ENCODE measurements at places on chromosomes 2 and 18.

DNA sequence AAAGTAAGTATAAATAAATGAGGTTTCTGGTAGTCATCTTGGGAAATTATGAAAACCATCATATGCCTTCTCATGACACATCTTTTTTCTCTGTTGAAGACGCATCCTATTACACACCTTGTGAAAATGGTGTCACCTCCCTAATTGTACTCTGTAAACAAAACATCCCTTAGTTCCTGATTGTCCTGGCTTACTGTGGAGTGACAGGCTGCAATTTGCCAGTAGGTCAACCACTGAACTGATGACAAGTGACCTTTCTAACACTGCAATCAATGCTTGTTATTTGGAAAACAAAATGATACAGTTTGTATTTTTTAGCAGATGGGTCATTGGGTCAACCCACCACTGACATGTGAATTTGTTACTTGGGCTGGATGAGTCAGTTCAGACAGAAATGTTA lies 219.5 kb downstream of the PTPRM start:
- DNase-seq = no peak

DNA sequence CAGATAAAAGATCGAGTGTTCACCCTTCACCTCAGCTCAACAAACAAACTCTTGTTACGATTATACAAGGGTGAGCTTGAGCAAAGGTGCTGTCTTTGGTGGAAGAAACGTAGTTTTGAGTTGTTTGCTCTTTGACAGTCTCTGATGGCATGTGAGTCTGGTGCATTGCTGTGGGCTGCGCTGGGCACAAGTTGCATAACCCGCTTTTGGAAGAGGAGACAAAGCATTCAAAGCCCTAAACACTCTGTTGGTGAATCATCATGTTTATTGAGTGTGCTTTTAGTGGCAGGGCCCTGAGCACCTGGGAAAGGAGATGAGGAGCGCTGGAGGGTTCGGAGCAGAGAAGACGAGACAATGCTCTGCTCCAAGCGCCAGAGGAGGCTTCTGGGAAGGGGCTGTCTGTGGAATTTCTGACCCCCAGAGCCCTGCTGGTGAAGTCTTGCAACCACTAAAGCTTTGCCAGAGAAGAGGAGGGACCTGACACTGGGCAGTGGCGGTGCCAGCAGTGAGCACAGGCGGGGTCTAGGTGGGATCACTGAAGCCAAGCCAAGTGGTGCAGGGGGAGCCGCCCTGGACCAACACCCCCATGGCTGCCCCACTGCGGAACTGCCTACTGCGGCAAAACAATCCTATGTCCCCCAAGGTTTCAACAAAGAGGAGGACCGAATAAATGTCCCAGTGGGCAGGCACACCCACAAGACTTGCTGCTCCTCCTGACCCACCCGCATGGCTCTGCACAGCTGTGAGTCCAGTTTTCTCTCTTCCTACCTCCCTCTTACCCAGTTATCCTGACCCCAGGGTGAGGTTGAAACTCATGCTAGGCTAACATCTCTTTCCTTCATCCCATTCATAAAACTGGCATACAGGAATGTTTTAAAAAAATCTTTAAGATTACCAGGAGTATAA lies 64.0 kb downstream of the TNFRSF11A start:
- peak; percentile 15 for DNase-seq

DNA sequence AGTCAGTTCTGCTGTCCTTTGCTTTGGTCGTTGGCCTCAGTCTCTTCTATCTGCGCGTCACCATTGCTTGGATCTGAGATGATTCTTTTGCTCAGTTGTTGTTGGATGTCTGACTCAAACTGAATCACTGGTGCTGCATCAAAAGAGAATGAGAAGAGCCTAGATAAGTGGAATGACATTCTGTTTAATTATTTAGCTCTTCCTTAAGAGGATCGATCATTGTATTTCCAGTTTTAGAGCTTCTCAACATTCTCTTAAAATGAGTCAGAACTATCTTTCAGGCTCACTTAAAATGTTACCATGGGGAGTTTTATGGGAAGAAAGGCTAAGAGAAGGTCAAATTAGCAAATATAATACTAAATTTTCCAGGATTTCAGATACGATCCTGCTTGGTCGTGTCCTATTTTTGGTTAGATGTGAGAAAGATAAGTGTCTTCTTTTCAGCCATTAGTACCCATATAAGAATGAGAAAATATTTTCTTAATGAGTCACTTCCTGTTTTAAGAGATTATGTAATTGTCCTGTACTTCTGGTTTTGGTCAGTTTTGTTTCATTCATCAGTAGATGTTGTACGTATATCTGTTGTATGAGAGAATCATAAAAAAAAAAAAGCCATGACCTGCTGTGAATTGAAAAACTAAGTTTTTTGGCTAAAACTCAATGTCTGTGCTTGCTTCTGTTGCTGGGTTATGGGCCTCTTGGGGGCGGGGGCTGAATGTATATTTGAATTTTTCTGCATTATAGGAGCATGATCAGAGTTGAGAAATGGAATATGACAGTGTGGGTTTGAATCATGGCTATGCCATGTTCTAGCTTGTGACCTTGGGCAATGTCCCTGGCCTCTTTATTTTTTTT lies 31.6 kb upstream of the CASP10 start:
- DNase-seq = peak; percentile 92

GRCh38 chr2:97908208-97908676 lies 87.5 kb downstream of the TMEM131 start:
- DNase-seq = no peak

GRCh38 chr2:133331436-133331835 lies 236.8 kb downstream of the NCKAP5 start:
- DNase-seq = no peak
